ENCODE measurements at places on chromosomes 4 and X. TPM values are rescaled to one million over a fixed set of nuclear protein-coding genes. Genes with fewer than 3 reads are reported as not detected.

GRCh38 chrX:50827996-50828395, 14.0 kb upstream of the SHROOM4 start:
- DNase-seq = peak; percentile 66

- peak; percentile 48 for DNase-seq
These were observed 33.0 kb upstream of the RAB9B start for GRCh38 chrX:103864886-103865534.

DNA sequence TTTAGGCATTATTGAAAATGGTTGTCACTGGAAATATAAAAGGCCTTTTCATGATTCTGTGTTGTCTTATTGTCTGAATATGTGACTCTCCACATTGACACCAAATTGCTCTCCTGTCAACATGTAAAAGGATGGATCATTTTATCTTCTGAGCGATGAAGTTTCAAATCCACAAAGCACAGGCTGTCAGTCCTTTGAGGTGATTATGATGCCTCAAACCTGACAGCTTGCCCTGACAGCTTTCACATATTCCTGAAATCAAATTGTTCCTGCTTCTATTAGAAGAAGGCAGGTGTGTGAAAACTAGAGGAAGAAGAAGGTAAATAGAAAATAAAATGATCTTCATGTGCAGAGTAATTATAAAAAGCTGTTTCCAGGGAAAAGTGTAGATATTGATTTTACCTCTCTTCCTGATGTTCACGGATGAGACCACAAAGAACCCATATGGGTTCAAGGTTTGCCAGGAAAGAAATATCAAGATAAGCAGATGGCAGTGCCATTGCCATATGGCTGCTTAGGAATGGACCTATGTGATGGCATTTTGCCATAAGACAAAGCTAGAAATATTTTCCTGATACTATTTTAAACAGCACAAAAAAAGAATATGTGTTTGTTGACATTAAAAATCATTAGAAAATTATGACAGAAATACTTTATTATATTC, 1006.3 kb upstream of the AGA start:
- DNase-seq = no peak

Gene SORBS2
- total RNA-seq = 97.4 TPM

DNA sequence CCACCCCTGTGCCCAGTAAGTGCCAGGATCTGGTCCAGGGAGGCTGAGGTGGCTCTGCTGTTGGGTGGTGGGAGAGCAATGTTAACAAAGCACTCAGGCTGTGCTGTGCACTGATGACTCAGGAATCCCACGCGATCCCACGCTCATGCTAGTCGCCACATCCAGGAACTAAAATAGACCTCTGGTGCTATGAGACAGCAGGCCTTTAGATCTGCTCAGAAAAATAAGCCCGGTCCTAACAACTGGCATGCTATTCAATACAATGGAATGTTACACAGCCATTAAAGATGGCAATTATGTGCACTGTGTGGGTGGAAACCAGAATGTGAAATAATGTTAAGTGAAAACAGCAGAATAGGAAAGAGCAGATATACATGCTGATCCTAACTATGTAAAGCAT, 26.0 kb downstream of the ARL13A start:
- peak; percentile 87 for DNase-seq
